ENCODE measurements at places on chromosomes 7 and 10.

GRCh38 chr7:84583331-84583730 is 388.7 kb upstream of the SEMA3A start:
- no peak for DNase-seq

- DNase-seq: no peak
Measured at GRCh38 chr7:132199626-132200025, 376.6 kb downstream of the PLXNA4 start.

DNA sequence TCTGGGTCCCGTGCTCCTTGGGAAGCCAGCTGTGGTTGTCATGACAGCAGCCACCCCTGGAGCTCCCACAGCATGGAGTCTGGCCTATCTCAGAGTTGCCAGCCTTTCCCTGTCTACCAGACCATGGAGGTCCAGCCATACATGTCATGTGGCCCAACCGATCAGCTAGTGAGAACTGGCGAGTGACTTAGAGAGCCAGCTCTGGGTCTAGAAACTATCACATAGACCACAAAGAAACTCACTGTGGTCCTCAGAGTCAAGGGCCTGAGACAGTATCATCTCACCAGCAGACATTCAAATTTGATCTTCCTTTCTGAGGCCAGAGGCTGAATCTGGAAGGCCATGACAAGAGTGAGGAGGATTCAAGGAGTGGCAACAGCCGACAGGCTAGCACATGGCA is 223.3 kb upstream of the GPR26 start:
- no peak for DNase-seq

- DNase-seq: no peak
Measured at GRCh38 chr10:99304862-99305229, 24.3 kb upstream of the CNNM1 start.

- DNase-seq: no peak
Measured at GRCh38 chr10:68790476-68790875, 36.9 kb upstream of the STOX1 start.

DNA sequence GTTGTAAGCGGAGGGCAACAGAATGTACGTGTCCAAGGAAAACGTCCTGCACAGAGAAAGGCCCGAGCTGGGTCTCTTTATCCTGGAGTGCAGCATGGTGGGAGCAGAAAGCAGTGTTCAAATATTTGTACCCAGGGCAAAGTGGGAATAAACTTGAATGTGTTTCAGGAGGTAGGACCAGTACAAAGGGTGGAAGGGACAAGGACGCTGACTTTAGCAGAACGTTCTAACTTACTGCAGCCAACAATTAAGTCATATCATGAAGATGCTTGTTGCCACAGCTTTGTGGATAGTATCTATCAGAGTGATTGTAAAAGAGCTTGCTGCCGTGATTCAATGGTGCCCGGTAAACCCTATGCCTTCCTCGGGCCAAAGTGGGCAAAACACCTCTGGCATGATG is 30.5 kb upstream of the ZC3HAV1L start:
- no peak for DNase-seq

GRCh38 chr10:75029420-75029819 is 82.0 kb upstream of the SAMD8 start:
- no peak for DNase-seq

DNA sequence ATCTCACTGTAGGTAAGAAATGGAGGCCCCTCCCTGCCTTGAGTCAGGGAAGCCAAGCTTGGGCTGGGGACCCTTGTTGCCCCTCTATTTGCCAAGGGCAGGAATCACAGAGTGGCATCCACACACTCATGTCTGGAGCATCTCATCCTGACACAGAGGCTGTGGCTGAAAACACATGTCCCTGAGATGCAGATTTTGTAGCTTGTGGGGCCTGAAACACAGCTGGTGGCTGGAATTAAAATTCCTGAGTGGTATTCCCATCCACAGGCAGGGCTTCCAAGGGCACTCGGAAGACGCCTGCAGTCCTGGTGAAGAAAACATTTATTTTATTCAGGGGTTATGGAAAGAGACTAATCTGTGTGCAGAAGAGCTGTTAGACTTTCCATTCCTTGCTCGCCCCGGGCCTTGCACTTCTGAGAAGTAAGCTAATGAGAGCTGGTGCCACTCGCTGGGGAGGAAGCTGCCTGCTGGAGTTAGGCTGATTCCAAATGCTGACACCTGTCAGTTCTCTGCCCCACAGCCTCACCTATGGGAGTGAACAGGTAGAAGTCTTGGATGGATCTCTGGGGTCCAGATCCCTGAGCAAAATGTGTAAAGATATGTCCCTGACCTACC is 36.0 kb downstream of the C10orf120 start:
- DNase-seq: no peak

DNA sequence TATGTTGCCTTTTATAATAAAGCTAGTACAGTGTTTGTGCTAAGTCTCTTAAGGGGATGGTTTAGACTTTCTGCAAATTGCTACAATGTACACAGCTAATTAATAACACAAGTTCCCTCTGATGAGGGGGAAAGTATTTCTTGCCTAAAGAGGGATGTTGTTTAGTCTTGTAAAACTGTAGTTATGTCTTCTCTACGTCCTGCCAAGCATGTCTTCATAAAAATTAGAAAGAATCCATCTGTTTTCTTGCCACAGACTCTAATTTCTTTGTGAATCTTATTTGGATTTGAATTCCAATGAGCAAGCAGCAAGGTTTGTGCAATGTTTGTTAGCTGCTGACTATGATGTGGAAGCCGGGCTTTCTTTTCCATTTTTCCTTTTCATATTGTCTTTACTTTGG is 28.2 kb downstream of the ADARB2 start:
- DNase-seq: no peak

DNA sequence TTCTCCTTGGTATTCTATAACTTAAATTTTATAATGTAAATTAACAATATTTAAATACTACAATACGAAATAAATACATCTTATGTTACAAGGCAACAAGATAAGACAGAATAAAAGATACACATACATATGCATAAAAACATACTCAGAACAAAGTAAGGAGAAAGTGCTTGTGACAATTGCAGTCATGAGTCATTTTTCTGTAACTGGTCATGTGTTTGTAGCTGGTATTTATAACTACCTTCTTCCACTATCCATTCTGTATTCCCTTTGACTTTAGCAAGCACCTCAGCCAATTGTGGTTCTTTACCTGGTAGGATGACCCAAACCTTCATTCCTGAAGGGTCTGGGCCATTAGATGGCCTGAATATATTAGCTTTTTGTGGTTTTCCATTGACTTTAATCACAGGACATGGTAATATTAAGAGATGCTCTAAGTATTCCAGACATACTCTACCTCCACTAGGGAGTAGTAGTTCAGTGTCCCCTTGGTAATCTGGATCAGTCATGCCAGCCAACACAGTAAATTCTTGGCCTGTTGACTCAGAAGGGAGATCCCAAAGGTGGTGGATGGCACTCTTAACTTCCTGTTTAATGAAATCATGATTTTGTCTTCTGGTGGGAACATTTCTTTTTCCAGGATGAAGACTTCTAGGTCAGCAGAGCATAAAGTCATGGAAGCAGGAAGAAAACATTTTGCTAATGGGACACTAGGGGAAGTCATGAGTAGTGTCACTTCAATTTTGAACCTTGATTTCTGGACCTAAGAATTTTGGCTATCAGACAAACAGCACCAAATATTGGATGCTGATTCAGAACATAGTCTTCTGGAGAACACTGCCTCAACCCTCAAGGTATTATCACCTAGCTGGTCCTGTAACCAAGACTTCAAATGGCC is 733.7 kb upstream of the IGFBP3 start:
- no peak for DNase-seq

DNA sequence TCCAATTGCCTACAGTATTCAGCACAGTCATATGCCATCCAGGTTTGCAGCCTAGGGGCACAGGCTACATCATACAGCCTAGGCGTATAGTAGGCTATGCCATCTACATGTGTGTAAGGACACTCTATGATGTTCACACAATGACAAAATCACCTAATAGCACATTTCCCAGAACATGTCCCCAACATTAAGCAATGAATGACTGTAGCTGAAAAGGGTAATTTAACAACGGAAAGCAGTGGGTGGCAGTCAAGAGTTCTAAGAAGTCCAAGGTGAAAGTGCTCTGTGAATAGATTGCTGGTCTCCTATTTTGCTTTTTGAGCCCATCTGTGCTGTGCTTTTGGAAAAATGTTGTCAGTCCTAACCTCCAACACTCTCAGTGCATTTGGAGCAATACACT is 162.6 kb downstream of the KLF6 start:
- no peak for DNase-seq
